Sigmoid colon (tissue), 7 donors: ENCODE measurements at places on chromosomes 5 and 9. TPM values are rescaled to one million over a fixed set of nuclear protein-coding genes. Genes with fewer than 3 reads are reported as not detected.

The SET gene
- total RNA-seq, result 182 TPM

The CYLC2 gene
- not detected for total RNA-seq

The GPR150 gene
- total RNA-seq, result 0.14 TPM

The TLX3 gene
- total RNA-seq, result not detected

The IL4 gene
- total RNA-seq, result not detected

The DMRT2 gene
- total RNA-seq, result not detected
